ENCODE measurements at places on chromosomes 13 and 19. TPM values are rescaled to one million over a fixed set of nuclear protein-coding genes. Genes with fewer than 3 reads are reported as not detected.
A peak's percentile ranks its signal among the peaks of the same experiment; 100 is the strongest.

The RASAL3 gene
- polyA plus RNA-seq, result 1.8 TPM

GRCh38 chr19:41785653-41786052 is 10.7 kb upstream of the CEACAM3 start:
- peak; percentile 13 for DNase-seq

DNA sequence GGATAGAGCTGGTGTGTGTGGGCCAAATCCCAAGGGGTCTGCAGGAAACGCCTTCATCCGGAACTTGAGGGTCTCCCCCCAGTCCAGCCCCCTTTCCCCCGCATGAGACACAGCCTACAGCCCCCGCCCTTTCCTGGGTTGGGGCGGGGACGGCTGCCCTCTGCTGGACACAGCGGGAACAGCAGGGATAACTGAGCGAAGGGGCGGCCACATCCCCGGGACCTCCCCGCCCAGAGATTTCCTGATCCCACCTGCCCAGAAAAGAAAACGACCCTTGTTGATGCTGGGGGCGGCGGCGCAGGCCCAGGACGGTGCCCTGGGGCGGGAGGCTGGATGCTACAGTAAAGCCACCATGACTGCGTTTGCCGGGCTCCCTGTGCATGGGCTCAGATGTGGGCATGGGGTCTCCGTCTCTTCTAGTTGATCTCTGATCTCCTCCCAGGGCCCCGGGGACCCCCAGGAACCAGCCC is 14.2 kb downstream of the ONECUT3 start:
- DNase-seq, result no peak

The SIAH3 gene
- polyA plus RNA-seq, result not detected

DNA sequence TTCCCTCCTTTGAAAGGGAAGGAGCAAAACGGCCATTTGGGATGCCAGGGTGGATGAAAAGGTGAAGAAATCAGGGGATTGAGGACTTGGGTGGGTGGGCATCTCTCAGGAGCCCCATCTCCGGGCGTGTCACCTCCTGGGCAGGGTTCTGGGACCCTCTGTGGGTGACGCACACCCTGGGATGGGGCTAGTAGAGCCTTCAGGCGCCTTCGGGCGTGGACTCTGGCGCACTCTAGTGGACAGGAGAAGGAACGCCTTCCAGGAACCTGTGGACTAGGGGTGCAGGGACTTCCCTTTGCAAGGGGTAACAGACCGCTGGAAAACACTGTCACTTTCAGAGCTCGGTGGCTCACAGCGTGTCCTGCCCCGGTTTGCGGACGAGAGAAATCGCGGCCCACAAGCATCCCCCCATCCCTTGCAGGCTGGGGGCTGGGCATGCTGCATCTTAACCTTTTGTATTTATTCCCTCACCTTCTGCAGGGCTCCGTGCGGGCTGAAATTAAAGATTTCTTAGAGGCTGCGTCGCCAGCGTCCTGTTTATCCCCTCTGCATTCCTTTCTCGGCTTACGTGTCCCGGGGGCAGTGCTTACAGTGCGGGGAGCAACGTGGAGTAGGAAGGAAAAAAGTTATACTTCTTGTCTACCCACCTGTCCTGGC is 15.2 kb upstream of the S1PR4 start:
- DNase-seq, result no peak
